ENCODE measurements at places on chromosomes 5 and 9. TPM values are rescaled to one million over a fixed set of nuclear protein-coding genes. Genes with fewer than 3 reads are reported as not detected.

The TAF1L gene
- total RNA-seq, result 0.06 TPM

The FAM221B gene
- total RNA-seq, result not detected

The NMUR2 gene
- total RNA-seq, result not detected

The ZNF474 gene
- 0.28 TPM for total RNA-seq

The FBLL1 gene
- not detected for total RNA-seq

The TAF11L9 gene
- total RNA-seq, result not detected

The ADAMTS2 gene
- total RNA-seq, result not detected

Measured in CD4-positive, alpha-beta T cell (primary cell).